SJCRH30 (cell line): ENCODE measurements at places on chromosomes 3 and 15. TPM values are rescaled to one million over a fixed set of nuclear protein-coding genes. Genes with fewer than 3 reads are reported as not detected.

GRCh38 chr3:42701371-42702065 lies 1.1 kb downstream of the HHATL start:
- peak; percentile 66 for DNase-seq
- no peaks in the 10 kb centered on the region for H3K27me3 ChIP-seq
- no peak overlapping the region for H3K4me3 ChIP-seq
- H3K36me3 ChIP-seq, result no peaks in the 10 kb centered on the region
- H3K27ac ChIP-seq, result no peak overlapping the region
- H3K4me1 ChIP-seq, result no peaks in the 10 kb centered on the region; the same call in 1 of the 2 replicates

DAZL gene
- not detected in 2 replicates for total RNA-seq

SUCLG2 gene
- 13.9 and 15.2 TPM in 2 replicates for total RNA-seq

DPPA2 gene
- total RNA-seq, result not detected in 2 replicates

PLIN1 gene
- total RNA-seq, result not detected in 2 replicates

DNA sequence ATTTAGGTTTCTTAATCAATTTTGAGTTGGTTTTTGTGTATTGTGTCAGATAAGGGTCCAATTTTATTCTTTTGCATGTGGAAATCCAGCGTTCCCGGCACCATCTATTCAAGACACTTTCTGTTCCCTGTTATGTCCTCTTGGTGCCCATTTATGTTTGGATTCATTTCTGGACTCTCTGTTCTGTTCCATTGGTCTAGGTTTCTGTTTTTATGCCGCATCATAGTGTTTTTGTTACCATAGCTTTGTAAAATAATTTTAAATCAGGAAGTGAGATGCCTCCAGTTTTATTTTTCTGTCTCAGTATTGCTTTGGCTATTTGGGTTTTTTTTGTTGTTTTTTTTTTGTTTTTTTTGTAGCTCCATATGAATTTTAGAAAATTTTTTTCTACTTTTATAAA lies 97.1 kb downstream of the LRRC28 start:
- no peak overlapping the region for H3K27ac ChIP-seq
- no peaks in the 10 kb centered on the region for H3K36me3 ChIP-seq
- no peak overlapping the region for H3K4me3 ChIP-seq

MESP2 gene
- not detected in 2 replicates for total RNA-seq

DNA sequence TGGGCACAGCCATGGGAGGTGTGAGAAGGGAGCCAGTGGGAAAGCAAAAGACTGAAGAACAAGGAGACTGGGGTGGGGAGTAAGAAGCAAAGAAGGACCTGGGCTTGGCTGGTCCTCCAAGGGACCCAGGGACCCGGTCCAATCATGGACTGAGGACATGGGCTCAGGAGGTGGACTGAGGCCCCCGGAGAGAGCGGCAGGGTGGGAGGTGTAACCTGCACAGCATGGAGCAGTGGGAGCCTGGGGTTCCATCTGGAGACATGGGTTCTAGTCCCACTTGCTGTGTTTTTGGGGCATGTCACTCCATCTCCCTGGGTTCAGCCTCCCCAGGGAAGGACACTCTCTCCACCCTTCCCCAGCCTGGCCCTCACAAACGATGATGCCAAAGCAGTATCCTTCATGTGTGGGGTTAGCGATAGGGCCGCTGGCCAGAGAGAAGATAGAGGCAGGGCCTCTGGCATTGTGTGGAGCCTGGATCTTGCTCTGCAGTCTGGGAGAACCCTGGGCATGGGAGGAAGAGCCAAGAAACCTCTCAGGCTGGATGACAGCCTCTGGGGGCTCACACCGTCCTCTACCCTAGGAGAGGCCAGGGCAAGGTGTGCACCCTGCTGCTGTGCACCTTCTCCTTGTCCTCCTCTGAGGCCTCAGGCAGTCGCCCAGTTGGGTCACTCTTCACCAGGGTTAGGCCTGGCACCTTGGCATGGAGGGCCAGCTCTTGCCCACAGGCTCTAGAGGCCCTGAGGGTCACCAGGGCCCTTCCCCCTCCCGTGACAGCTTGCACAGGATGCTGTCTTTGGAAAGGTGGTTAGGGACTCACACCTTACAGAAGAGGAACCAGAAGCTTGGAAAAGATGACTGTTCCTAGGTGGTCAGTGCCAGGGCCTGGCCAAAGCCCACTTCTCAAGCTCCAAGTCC lies 26.0 kb downstream of the FBXW12 start:
- peaks cover 4% of the 10 kb centered on the region; the same call in 1 of the 2 replicates for H3K4me1 ChIP-seq
- peaks cover 2% of the 10 kb centered on the region for H3K36me3 ChIP-seq
- no peak for DNase-seq
- H3K27me3 ChIP-seq, result no peaks in the 10 kb centered on the region
- no peak overlapping the region for H3K27ac ChIP-seq

GRCh38 chr3:72505539-72506405 lies 342.5 kb downstream of the SHQ1 start:
- no peaks in the 10 kb centered on the region for H3K27me3 ChIP-seq
- no peaks in the 10 kb centered on the region for H3K36me3 ChIP-seq
- no peaks in the 10 kb centered on the region for H3K4me1 ChIP-seq
- H3K4me3 ChIP-seq, result no peak overlapping the region
- DNase-seq, result no peak

ZDHHC23 gene
- 2.2 and 2.3 TPM in 2 replicates for total RNA-seq

DNA sequence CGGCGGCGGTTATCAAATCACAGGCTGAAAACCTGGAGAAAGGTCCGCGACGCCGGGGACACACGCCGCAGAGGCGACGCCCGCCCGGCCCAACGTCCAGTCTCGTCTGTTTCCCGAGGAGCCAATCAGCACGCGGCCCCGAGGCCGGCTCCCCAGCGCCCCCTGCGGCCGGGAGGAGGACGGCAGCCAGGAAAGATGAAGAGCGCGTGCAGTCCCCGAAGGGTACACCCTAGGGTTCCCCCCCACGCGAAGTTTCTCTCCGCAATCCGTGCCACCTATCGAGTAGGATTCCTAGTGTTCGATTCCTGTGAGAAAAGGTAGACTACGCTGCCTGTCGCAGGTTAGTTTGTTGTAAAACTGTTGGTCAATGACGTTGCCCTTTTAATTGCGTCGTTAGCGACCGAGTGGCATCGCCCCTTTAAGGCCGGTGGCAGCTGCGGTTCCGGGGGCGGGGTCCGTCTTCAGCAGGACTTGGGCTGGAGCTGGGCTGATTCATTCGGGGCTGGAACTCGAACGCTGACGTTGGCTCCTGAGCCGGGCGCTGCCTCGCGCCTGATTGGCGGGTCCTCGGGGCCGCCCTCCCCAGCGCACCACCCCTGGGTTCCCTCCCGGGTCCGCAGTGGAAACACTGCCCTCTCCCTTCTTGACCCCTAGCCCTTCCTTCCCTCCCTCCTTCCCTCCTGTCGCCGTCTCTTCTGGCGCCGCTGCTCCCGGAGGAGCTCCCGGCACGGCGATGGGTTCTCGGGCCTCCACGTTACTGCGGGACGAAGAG lies at the start of the genes CHP1 and EXD1:
Gene CHP1, plus strand, starts transcription at position 619 of the 772 bp plus-strand sequence. Its CDS starts 115 bp downstream, at position 734.
Gene EXD1, minus strand, starts transcription at position 108 of the 772 bp plus-strand sequence. CDS start 4,182 bp downstream, outside the sequence.
- peak within 1 kb of the TSS; percentile 46 for H3K27ac ChIP-seq
- no peaks in the 10 kb centered on the region for H3K36me3 ChIP-seq
- H3K27me3 ChIP-seq, result 0 out of 2 replicates have a peak, but pooled peaks cover 3% of the 10 kb centered on the region
- no peaks in the 10 kb centered on the region for H3K4me1 ChIP-seq
- peak; percentile 98 for DNase-seq

- no peak overlapping the region for H3K4me3 ChIP-seq
- no peak overlapping the region; the same call in 1 of the 2 replicates for H3K27ac ChIP-seq
- no peaks in the 10 kb centered on the region for H3K36me3 ChIP-seq
- H3K4me1 ChIP-seq, result peaks cover 23% of the 10 kb centered on the region
Observed at GRCh38 chr3:69787436-69788168, 48.3 kb downstream of the MITF start.

PIGZ gene
- 0.05 and 0.06 TPM in 2 replicates for total RNA-seq

DNA sequence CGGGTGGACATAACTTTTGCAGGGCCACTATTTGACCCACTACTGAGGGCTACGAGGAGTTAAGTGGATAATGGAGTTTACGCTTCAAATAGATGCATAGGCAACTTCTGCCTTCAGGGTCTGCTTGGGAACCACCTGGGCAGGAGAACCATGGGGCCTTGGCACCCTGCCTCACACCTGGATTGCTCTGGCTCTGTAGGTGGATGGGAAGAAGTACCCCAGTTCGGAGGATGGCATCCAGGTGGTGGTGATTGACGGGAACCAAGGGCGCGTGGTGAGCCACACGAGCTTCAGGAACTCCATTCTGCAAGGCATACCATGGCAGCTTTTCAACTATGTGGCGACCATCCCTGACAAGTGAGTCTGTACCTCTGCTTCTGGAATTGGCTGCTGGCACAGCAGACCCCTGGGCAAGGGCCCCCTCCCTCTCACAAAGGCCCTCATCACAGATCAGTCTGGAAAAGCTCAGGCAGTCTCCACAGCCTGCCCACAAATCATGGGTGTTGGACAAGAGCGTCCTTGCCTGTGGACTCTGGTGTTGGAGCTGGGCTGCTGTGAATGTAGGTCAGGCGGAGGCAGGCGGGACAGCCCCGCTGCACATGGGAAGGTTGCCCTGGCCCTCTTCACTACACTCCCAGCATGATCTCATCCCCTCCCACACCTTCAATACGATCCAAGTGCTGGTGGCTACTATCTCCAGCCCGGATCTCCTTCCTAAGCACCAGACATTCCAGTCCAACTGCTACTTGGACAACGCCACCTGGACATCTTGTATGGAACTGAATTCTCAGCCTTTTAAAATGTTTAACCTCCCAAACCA lies 46.7 kb downstream of the MESD start:
- no peaks in the 10 kb centered on the region; the same call in 1 of the 2 replicates for H3K36me3 ChIP-seq
- H3K27ac ChIP-seq, result no peak overlapping the region
- DNase-seq, result no peak
